HEK293T (cell line): ENCODE measurements at places on chromosomes 1 and 21.
A peak's percentile ranks its signal among the peaks of the same experiment; 100 is the strongest.

- no peak for DNase-seq
These were observed 4.4 kb downstream of the HFM1 start for GRCh38 chr1:91400133-91400725.

DNA sequence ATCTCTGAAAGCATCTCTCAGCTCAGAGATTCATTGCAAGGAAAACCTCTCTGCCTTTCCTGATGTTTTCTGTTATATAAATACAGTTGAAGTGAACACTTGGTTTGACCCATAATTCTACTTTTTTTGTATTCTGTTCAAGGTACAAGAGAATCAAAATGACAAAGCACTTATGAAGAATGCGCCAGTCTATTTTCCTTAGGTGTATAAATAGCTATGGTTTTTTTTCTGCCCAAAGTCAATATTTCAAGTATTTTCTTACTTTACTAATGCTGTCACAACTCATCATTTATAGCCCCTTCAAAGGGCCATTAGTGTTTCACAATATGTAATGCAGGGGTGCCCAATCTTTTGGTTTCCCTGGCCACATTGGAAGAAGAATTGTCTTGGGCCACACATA lies 142.5 kb upstream of the C1orf105 start:
- DNase-seq: no peak

DNA sequence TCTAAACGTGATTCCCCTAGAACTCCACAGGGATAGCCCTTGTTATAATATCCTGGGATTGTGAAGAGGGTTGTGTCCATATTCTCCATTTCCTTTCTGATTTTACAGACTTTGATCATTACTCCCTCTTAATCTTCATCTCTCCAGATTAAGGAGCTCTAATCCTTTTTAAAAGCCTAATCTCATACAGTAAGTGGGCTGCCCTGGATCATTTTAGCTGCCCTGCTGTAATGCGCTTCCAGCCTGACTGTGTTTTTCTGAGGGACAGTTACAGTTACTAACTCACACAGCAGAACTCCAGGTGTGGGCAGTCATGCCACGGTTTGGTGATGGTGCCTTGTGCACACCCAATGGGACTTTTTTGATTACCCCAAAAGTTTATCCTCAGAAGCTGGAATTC lies 33.5 kb downstream of the PROX1 start:
- DNase-seq: no peak

- DNase-seq: no peak
These were observed 9.3 kb downstream of the OR2AJ1 start for GRCh38 chr1:247933989-247934388.

DNA sequence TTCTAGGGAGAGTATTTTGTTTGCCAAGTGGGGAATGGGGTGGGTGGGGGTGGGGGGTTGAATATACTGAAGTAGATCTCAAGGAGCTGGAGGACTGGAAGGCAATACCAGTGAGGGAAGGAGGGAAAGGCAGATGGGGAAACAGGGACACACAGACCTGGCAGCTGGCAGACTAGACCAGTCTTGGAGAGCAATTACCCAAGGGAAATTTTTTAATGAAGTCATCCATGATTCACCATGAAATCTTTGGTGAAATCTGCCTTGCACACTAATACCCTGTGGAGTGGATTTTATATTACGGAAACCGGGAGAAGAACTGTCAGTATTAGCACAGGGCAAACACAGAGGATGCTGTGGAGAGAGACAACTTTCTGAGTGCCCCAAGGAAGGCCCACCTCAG lies 29.7 kb upstream of the MARK1 start:
- no peak for DNase-seq

DNA sequence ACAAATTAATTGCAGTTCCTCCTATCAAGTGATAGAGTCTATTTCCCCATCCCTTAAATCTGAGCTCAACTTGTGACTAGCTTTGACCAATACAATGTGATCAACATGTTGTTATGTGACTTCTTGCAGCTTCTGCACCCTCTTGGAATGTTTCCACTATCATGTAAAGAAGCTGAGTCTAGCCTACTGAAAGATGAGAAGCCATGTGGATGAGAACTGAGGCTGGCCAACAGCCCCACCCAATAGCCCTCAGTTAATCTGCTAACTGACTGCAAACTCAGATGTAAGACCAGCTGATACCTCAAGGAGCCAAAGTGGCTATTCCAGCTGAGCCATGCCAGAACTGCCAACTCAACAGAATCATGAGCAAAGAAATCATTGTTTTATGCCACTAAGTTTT lies 44.0 kb downstream of the LYST start:
- DNase-seq: no peak

DNA sequence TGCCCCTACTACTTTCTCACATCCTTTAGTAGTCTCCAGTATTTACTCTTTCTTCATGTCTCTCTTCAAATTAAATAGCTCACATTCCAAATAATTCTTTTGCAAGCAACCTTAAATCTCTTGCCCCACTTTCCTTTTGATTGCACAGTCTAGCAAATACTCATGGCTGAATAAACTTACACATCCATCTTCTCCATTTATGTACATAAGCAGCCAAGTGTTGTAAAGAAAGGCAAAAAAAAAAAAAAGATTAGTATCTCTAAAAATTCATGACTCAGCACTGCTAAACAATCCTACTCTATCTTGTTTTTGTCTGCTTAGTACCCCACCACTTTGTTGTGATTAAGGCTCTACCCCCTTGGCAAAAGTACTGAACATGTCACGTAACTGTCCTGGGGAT lies 42.6 kb downstream of the F13B start:
- DNase-seq: no peak

DNA sequence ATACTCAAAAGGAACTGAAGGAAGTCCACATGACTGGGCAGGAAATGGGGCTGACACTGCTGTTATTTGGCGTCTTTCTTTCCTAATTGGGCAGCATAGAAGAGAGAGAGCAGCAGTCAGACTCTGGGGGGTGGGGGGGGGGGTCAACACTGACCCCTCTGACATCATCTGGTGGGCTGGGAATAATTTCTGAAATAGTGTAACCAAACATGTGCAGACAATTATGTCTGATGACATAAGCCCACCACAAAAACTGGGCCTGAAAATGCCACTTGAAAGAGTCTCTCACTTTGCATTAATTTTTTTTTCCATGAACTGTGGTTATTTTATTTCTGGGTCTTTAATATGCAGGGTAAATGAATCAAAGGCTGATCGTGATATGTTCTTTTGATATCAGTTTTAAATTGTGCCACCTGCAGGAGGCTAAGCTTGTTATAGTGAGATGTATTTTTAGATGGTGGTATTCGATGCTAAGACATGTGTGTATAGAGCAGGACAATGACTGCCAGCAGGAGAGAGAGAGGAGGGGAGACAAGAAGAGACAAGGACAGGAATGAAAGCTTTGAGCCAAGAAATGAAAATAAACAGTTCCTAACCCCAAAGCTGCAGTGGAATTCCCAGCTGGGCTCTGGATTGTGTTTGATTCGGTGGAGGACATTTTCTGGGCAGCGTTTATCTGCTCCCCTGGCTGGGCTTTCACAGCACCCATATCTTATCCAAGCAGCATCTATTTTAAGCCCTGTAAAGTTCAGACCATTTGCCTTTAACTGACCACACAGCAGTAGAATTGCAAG lies 264.7 kb downstream of the PBX1 start:
- no peak for DNase-seq

GRCh38 chr1:199573047-199573446 lies 454.5 kb upstream of the NR5A2 start:
- no peak for DNase-seq

DNA sequence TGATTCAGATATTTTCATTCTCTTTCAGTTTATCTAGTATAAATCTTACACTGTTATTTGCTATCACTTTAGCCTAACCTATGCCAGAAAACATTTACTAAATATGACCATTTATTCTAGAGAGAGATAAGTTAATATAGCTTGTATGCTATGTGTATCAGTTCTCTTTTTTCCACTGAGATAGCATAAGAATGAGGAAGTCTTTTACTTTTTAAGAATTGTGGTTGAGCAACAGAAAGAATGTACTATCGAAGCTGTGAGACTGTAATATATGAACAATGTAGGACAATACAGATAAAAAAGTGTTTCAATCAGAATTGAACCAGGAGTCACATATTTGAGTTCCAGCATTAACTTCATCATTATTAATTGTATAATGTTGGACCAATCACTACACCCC lies 479.9 kb upstream of the PLXNA2 start:
- no peak for DNase-seq

- DNase-seq: no peak
These were observed 28.2 kb upstream of the PPP1R15B start for GRCh38 chr1:204439621-204440375.

DNA sequence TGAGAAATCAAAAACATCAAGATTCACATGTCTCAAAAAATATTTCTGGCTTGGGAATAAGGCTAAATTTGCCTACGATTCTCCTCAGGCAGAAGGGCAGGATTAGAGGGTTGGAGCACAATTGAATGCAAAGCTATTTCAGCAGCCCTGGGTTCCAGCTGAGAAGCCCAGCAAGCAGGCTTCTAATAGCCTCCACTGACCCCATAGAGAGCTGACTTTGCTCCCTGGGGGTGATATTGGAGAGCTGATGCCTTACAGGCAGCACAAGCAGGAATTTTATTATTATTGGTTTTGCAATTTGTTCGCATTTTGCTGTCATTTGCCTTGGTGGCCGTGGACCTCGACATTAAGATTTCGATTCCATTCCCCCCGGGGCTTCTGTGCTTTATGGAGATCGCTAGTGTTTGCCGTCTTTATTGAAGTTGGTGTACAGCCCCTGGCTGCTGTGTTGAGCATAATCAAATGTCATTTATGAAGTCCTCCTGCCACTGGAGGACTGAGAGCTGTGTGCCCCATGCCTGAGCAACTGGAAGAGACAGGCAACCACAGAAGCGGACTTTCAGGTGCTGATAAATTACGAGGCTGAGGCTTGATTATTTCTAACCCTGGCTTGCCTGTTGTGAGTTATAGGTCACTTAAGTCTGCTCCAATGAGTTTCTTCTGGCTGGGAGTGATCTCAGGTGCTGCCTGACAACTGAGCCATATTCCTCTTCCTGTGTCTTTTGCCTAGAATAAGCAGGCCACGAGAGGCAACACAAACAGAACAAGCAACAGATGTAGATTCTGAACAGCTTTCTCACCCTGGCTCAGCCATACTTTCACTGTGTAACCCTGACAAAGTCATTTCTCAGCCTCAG lies 518.4 kb upstream of the CAMK1G start:
- DNase-seq: peak; percentile 25

DNA sequence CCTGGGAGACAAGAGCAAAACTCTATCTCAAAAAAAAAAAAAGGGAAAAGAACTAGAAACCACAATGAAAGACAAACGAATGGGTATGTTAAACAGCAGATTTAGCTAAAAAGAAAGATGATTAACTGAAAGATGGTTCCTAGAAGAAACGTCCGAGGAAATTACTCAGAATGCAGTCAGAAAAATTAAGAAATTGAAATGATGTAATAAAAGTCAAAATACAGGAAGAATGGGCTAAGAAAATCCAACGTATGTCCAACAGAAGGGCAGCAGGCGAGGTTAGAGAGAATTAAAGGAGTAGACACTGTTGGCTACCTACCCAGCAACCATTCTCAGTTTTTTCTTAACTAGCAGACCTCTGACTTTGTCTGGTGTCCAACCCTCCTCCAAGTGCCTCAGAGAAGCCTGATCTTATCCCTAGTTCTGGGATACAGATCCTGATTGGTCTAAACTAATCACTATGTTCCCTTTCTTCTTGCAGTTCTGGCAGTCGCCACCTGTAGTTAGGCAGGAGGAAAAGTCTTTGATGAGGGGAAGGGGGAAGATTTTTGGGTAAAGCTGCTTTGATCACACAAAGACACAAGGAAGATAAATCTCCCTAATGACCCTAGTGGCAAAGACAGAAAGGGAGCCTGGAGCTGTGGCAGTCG lies 25.7 kb downstream of the GPR161 start:
- DNase-seq: peak; percentile 40

DNA sequence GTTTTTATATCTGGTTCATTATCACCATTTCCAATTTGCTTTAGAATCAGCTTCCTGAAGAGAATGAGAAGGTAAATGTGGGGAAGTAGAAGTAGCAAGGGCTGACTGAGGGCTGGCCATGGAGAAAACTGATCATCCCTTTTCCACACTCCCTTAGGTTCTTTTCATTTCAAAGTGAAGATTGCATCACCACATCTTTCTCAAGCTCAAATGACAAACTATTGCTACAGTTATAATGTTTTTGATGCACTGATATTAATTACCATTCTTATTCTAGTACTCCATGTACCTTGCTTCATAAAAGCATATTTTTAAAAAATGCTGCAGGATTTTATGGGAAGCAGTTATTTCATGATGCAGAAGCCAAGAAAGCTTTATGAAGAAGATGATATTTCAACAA lies 7.9 kb upstream of the AK5 start:
- no peak for DNase-seq

- no peak for DNase-seq
These were observed 18.2 kb upstream of the GJB5 start for GRCh38 chr1:34736692-34737091.

GRCh38 chr1:77143529-77144121 lies 75.6 kb downstream of the PIGK start:
- no peak for DNase-seq
